ENCODE measurements at places on chromosomes 4 and X. TPM values are rescaled to one million over a fixed set of nuclear protein-coding genes. Genes with fewer than 3 reads are reported as not detected.

GUCY2F gene
- total RNA-seq, result not detected

NLGN3 gene
- 0.94 TPM for total RNA-seq

TRAM1L1 gene
- total RNA-seq, result 0.32 TPM

HTR2C gene
- total RNA-seq, result not detected

GABRQ gene
- 0.27 TPM for total RNA-seq

CSN1S1 gene
- not detected for total RNA-seq

POU4F2 gene
- total RNA-seq, result not detected

SPANXD gene
- not detected for total RNA-seq

RNF150 gene
- 0.29 TPM for total RNA-seq

JAKMIP1 gene
- total RNA-seq, result not detected

CENPVL2 gene
- total RNA-seq, result not detected

GPRASP3 gene
- 4.9 TPM for total RNA-seq

UGT2B17 gene
- total RNA-seq, result not detected

LIMCH1 gene
- 46.0 TPM for total RNA-seq

KDR gene
- total RNA-seq, result not detected

WNK3 gene
- total RNA-seq, result not detected

ARHGAP6 gene
- not detected for total RNA-seq

NXF3 gene
- not detected for total RNA-seq

RRH gene
- total RNA-seq, result 0.06 TPM

RNF212 gene
- total RNA-seq, result 1.9 TPM

BRS3 gene
- not detected for total RNA-seq

SPANXA2 gene
- not detected for total RNA-seq

CXCL8 gene
- 19.2 TPM for total RNA-seq

ALG13 gene
- total RNA-seq, result 51.0 TPM

ARHGAP36 gene
- not detected for total RNA-seq

MAOA gene
- 0.49 TPM for total RNA-seq

ARHGEF38 gene
- not detected for total RNA-seq

GRIA3 gene
- total RNA-seq, result not detected

TCEANC gene
- 0.91 TPM for total RNA-seq

TRIML2 gene
- 93.3 TPM for total RNA-seq

KLHL13 gene
- 0.34 TPM for total RNA-seq

SCRG1 gene
- total RNA-seq, result not detected

PTCHD1 gene
- total RNA-seq, result not detected

All from A549 treated with DMSO at 1 μM for 4 hours (cell line).